CD4-positive, alpha-beta memory T cell (primary cell): ENCODE measurements at places on chromosomes 12 and 14.

- DNase-seq = no peak
Observed at GRCh38 chr12:57360468-57360867, 70.4 kb downstream of the R3HDM2 start.

- DNase-seq = no peak
Observed at GRCh38 chr12:111011999-111012600, 91.7 kb upstream of the MYL2 start.

- DNase-seq = no peak
Observed at GRCh38 chr14:69769623-69770022, 2.7 kb downstream of the SRSF5 start.

DNA sequence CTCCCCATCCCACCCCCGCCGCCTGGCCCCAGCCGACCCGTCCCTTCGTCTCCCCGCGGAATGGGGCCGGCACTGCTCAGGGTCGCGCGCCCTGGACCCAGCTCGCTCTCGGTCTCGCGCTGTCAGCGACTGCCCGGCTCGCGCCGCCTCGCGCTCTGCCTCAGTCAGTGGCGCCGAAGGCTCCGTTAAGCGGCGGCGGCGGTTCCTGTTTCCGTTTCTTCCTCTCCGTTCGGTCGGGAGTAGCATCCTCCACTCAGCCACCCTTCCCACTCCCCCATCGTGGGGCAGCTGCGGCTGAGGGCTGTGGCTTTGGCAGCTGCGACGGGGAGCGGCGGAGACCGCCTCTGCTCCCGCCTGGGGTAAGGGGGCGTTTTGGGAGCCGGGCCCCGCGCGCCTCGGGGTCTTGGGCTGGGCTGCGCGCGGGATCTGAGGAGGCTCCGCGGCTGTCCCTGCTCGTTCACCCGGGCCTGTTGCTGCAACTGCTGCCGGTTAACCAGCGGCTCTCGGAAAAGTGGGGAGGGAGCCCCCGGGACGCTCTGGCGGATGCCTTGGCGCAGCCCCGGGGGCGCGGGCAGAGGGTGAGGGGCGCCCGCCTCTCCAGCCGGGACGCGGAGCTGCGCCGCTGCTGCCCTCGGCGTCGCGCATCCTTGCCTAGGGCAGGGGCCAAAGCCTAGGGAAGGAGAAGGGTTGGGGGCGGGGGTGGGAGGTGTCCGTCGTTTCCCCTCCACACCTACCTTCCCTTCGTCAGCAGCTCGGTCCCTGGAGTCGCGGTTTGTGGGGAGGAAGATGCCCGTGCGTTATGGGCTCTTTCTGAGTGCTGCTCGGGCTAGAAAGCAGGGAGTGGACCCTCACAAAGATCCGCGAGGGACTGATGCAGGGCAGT is 567 bp downstream of the FUT8 start:
- DNase-seq = peak; percentile 8

DNA sequence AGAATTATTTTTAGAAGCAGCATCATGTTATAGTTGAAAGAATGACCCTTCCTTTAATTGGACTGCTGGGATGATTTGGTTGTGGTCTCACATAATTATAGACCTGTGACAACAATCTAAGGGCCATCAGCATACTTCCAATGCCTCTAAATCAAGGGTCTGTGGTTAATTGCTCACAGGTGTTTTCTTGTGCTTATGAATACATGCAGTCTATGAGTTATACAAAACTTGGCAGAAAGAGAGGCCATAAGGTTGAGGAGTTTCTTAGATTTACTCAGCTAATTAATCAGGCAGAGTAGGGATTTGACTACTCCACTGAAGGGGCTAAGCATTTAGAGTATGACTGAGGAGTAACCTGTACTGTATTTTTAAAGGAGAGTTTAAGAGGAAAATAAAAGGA is 37.0 kb upstream of the FRMD6 start:
- no peak for DNase-seq

- no peak for DNase-seq
Observed at GRCh38 chr14:22118899-22119477, 445.4 kb upstream of the OR4E1 start.
